ENCODE measurements at places on chromosomes 7 and 10.

DNA sequence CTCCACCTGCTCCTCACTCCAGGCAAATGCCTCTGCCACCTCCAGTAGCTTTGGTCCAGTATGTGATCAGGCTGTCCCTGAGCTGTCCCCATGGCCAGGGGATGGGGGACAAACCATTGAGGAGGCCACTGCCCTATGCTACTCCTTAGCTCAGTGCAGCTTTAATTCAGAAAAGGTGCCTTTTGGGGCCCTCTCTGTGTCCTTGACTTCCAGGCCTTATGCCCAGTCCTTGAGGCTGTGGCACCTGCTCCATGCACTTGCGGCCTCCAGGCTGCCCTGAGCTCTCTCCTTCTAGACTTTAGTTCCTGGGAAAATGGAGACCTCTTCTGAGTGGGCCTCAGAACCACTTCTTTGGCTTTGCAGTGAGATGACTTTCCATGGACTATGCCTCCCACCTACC lies 650.8 kb upstream of the CELF2 start:
- DNase-seq: no peak

- DNase-seq: no peak
Measured at GRCh38 chr7:40213856-40214255, 79.1 kb downstream of the SUGCT start.

DNA sequence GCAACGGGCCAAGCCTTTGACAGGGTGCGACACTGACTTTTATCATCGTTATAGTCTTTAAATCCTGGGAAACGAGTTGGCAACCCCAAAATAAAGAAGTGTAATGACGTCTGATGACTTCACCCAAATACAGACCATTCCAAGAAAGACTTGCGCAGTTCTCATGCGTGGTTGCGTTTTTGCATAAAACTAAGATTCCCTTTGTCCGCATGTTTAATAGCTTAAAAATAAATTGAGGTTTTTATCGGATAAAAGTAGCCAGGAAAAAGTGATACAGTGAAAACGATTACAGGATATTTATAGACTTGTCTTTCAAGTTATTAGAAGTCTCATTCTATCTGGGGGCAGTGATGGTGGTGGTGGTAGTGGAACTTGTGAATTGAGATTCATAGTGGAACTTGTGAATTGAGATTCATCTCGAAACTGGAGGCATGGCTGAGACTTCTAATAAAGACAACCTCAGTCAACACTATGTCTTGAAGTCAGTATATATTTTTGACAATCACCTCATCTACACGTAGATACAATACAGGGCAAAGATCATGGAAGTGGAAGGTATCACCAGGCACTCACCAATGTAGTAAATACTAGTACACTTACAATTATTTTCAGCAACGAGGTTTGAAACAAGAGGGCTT lies 1.2 kb upstream of the NAMPT start:
- no peak for DNase-seq

GRCh38 chr10:107915215-107915610 lies 750.7 kb upstream of the SORCS1 start:
- DNase-seq: no peak

GRCh38 chr10:92593619-92594588 lies 974 bp downstream of the KIF11 start:
- no peak for DNase-seq

DNA sequence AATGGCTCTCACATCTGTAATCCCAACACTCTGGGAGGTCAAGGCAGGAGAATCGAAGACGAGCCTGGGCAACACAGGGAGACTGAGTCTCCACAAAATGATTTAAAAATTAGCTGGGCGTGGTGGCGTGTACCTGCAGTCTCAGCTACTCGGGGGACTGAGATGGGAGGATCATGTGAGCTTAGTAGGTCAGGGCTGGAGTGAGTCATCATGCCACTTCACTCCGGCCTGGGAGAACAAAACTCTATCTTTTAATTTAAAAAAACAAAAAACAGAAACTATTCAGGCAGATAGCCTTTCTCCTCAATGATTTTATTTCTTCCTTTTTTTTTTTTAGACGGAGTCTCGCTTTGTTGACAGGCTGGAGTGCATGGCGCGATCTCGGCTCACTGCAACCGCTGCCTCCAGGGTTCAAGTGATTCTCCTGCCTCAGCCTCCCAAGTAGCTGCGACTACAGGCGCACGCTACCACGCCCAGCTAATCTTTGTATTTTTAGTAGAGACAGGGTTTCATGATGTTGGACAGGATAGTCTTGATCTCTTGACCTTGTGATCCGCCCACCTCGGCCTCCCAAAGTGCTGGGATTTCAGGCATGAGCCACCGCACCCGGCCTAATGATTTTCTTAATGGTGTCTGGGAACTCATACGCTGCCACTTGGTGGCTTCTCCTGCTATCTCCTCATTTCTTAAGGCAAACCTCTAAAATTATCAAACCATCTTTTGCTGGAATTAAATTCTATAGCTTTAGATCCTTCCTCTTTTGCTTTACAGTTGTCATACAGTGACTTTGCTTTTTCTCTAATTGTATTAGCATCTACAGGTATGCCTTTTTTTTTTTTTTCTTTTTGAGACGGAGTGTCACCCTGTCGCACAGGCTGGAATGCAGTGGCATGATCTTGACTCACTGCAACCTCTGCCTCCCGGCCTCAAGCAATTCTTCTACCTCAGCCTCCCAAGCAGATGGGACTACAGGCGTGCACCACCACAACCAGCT lies 22.9 kb downstream of the SRPK2 start:
- no peak for DNase-seq

DNA sequence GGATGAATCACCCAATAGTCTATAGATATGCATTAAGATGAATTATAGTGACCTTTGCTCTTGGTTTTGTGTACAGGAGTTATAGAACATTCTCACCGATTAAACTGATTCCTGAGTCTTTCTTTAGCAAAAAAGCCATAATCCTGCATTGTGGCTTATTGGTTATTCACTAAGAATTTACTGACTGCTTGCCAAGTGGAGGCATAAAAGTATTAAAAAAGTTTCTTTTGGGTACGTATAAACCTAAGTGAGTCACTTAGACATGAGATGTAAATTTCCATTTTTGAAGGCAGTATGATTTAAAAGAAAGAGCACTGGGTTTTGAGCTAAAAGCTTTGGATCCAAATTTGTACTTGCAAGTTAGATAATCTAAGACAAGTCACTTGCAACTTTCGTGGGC lies 100.7 kb downstream of the CDK6 start:
- no peak for DNase-seq

- no peak for DNase-seq
Measured at GRCh38 chr10:3537518-3537917, 247.5 kb downstream of the KLF6 start.

DNA sequence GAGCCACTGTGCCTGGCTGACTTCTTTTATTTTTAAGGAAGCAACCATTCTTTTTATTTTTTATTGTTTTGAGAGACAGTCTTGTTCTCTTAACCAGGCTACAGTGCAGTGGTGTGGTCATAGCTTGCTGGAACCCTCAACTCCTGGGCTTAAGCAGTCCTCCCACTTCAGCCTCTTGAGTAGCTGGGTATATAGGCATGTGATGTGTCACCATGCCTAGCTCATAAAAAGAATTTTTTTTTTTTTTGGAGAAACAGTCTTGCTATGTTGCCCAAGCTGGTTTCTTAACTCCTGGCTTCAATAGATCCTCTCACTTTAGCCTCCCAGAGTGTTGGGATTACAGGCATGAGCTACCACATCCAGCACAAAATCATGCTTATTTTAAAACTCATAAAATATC lies 5.8 kb downstream of the MCU start:
- no peak for DNase-seq

GRCh38 chr7:48114115-48114514 lies 25.1 kb downstream of the UPP1 start:
- DNase-seq: no peak

GRCh38 chr7:96921771-96922170 lies 83.6 kb upstream of the DLX6 start:
- no peak for DNase-seq

DNA sequence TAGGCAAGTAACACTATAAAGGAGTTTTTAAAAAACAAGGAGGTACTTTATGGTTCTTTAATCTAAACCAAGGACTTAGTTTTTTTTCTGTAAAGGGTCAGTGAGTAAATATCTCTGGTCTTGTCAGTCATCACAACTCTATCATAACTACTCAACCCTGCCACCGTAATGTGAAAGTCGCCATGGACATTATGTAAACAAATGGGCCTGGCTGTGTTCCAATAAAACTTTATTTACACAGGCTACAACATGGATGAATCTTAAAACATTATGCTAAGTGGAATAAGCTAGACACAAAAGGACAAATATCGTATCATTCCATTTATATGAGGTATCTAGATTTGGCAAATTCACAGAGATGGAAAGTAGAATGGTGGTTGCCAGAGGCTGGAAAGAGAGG lies 60.8 kb upstream of the SP4 start:
- DNase-seq: no peak

- DNase-seq: no peak
Measured at GRCh38 chr10:124072106-124072505, 21.3 kb downstream of the CHST15 start.

DNA sequence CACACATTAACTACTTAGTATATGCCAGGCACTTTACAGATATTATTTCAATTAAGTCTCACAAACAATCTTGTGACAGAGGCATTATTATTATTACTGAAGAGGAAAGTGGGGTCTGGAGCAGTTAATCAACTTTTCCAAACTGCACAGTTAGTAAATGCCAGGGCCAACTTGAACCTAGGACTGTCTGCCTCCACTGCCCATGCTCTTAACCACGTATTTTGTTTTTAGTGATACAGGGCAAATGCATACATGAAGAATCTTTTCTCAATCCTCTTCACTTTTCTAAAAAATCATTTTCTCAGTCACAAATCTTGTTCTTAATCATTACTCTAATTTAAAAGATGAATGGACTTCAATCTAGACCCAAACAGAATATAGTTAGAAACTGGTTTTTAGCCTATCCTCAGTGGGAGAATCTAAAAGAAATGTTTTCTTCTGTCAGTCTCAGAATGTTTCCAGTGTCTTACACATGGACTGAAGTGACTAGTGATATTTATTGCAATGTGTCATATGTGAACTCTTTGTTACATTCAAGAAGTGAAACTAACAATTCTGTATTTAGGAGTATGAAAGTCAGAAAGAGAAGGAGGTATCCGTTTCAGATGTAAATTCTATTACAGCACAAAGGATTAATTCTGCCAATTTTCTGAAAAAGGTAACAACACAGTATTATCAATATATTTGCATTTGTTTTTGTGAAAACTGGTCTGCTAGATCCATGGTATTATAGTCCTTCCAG lies 55.5 kb upstream of the CCNJ start:
- no peak for DNase-seq

- DNase-seq: no peak
Measured at GRCh38 chr10:86071145-86071544, 295.4 kb downstream of the GRID1 start.

- no peak for DNase-seq
Measured at GRCh38 chr7:141752634-141753033, 11.3 kb upstream of the TAS2R3 start.

DNA sequence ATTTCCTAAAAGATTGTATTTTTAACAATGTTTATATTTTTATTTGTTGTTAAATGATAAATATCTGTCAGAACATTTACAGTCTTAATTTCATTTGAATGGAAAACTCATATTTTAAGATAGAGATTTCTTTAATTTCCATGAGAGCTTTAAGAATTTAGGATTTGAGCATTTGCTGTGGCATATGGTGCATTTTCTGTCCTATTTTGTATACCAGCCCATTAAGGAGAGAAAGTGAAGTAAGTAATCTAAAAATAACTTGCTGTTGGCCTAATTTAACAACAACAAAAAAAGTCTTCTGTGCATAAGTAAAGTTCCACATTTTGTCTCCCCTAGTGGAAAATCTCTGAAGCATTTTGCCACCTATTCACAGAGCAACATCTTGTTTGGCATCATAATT lies 190.9 kb upstream of the PPP1R3A start:
- DNase-seq: no peak

DNA sequence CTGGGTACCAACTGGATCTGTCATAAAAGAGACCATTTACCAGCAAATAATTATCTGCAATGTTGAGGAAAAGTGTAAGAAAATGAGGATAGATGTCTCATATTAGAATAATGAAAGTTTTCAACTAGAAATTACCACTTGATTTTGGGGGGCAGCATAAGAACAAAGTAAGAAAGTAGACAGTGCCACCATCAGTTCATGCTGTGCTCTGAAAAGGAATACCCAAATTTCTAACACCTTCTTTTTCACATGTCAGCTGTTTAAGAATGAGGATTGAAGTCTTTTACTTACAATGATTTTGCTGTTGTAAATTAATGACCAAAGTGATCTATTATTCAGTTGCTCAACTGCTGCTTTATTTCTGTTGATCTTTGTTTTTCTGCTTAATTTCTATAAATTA lies 578.3 kb downstream of the ETV1 start:
- no peak for DNase-seq

DNA sequence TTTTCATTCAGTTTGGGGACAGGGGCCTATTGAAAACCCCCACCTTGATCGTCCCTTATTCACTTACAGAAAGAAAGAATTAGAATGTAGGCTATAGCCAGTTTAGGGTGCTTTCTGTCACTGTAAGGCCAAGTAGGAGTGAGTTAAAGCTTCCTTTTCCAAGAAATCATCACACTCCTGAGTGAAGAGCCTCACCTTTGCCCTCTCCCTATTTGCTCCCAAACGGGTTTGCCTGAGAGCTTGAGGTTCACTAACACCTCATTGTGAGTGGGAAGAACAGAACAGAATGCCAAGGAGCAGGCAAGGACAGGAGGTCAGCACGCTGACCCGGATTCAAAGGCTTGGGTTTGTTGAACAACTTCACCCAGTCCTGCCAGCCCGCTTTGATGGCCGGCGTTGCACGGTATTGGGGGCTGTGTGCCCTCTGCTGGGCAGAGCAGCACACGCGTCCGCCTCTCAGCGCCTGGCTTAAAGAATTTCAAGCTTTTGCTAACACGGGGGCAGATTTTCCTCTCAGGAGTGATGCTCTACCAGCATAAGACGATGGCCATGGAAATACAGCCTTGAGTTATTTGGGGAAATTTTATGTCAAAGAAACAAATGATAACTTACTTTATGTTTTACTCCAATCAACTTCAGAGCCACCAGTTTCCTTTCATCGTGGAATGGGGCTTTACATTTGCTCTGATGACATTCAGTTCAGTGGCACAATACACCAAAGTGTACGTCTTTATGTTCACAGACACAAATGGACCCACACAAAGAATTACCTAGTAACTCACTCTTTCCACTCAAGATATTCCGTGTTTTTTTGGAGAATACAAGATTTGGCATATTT lies 470.0 kb downstream of the SUGCT start:
- no peak for DNase-seq

DNA sequence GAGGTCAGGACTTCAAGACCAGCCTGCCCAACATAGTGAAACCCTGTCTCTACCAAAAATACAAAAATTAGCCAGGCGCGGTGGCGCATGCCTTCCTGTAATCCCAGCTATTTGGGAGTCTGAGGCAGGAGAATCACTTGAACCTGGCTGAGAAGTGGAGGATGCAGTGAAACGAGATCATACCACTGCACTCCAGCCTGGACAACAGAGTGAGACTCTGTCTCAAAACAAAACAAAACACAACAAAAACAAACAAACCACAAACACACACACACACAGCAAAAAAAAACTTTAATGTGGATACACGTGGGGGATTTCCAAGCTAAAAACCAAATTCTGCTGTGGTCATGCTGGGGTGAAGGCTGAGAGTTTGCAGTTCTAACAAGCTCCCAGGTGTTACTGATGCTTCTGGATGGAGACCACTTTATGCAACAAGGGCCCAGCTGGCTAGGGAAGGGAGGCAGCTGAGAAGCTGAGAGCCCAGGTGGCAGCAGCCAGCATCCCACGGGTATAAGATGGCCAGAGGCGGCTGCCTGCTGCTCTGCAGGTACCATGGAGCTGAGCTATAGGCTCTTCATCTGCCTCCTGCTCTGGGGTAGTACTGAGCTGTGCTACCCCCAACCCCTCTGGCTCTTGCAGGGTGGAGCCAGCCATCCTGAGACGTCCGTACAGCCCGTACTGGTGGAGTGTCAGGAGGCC lies at the start of gene ZP3:
ZP3 (plus strand) TSS at position 538 of the 699 bp plus-strand sequence; CDS start at position 553, 15 bp downstream.
- no peak for DNase-seq
